Suppressor macrophage treated with lipopolysaccharide for 1 hour (primary cell): ENCODE measurements at places on chromosomes 7 and 10.
A peak's percentile ranks its signal among the peaks of the same experiment; 100 is the strongest.

DNA sequence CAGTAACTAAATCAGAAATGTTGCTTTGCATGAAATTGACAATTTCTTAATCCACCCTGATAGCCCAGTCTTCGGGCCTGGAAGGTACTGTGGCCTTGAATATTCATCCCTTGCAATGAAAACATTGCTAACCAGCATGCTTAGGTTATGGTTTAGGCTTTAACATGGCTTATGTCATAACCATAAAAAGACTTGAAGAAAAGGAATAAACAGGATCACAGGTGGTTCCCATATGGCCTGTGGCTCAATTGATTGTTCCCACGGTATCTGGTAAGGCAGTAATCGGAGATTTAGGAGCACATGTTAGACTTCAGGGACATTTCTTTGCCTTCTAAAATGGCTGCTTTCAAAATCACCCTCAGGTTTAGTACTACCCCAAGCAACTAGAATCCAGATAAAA, 139.5 kb downstream of the ST7 start:
- no peak for DNase-seq

DNA sequence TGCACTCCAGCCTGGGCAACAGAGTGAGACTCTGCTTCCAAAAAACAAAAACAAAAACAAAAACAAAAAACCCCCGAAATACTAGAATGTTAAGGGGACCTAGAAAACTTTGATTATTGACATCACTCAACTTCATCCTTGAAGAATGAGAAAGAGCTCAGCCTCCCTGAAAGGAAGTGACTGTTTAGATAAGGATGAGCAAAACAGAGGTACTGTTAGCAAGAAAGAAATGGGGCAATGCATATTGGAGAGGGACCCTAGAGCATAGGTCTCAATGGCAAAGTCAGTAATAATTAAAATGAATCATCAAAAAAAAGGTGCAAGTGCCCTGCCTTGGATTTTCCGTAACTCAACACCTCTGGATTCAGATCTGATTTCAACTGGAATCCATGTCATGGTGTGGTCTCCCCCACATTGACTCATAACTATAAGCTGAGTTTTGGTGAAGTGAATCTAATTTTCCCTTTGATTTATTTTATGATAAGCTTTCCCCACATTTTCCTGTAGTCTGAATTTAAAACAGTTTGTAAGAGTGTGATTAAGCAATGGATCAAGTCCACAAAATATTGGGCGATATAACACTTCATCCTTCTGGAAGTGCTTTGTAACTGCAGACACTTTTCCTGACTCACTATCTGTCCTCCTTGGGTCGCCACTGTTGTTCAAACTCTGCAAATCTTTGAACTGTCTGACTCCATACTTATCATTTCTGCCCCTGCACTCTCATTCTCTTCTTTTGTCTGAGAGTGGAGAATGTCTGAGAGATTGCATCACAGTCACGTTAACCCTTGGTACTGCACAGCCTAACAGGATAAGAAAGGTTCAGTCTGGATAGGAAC, 224.8 kb upstream of the LYZL1 start:
- DNase-seq = no peak

DNA sequence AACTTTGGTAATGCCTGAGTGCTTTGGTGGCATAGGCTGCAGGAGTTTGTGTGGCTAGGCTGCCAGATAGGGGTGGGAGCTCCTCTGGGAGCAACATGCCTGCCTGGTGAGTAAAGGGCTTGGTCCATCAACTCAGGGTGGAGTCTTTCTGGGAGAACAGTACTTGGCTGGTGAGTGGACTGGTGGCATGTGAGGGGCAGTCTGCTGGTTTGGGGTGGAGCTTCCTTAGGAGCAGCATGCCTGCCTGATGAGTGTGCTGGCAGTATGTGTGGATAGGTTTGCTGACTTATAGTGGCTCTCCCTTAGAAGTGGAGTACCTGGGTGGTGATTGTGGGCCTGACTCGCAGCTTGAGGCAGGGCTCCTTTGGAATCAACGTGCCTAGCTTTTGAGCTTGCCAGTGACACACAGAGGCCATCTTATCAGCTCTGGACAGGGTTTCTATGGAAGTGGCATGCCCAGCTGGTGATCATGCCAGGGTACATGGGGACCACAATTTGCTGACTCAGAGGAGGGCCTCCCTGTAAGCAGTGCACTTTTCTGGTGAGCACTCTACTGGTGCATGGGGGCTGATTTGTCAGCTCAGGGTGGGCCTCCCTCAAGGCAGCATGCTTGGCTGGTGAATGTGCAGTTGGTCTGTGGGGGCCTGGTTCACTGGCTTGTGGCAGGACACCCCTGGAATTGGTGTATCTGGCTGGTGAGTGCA, 35.0 kb upstream of the SRI start:
- DNase-seq = no peak

- no peak for DNase-seq
Measured at GRCh38 chr10:20887706-20888555, 9.2 kb downstream of the NEBL start.

GRCh38 chr7:57071-57470, 135.3 kb upstream of the FAM20C start:
- no peak for DNase-seq

- DNase-seq = no peak
Measured at GRCh38 chr7:130481898-130482297, 10.0 kb upstream of the MEST start.

- no peak for DNase-seq
Measured at GRCh38 chr10:91643700-91644099, 10.8 kb upstream of the PPP1R3C start.

DNA sequence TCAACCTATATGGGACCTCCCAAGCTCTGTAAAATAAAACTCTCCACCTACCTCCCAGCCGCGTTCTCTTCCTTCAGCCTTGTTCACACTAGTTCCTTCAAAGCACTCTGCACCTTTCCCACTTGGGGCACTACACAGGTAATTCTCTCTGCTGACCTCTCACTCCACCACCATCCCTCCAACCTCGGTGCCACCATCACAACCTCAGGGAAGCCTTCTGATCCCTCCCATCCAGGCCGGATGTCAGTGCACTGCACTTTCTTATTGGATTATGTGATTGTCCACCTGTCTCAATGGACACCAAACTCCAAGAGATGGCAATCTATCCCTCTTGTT, 7.0 kb downstream of the LARP4B start:
- DNase-seq = no peak

GRCh38 chr7:26594553-26594952, 269.8 kb downstream of the SKAP2 start:
- DNase-seq = no peak

GRCh38 chr7:47461161-47461560, 120.8 kb downstream of the TNS3 start:
- DNase-seq = no peak

DNA sequence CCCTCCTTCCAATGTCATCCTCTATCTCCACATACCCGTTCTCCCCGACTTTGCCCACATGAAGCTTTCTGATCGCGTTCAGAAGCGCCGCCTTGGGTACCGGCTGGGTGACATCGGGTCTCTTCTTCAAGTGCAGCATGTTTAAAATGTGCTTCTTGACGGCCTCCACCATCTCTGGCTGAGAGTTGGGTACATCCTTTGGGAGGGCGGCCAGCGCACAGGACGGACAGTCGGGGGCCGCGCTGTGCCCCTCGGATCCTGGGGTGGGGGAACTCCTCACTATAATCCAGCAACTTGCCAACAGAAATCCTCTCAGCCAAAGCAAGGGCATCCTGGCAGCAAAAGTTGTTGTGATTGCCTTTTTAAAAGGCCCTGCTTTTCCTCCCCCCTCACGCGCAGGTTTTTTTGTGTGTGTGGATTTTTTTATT, 2.8 kb downstream of the INHBA start:
- no peak for DNase-seq

GRCh38 chr7:34848670-34849069, 188.6 kb downstream of the DPY19L1 start:
- no peak for DNase-seq

GRCh38 chr10:31664803-31665202, 263.8 kb downstream of the ARHGAP12 start:
- DNase-seq = no peak

GRCh38 chr7:100639995-100640516, 1.3 kb downstream of the TFR2 start:
- no peak for DNase-seq

DNA sequence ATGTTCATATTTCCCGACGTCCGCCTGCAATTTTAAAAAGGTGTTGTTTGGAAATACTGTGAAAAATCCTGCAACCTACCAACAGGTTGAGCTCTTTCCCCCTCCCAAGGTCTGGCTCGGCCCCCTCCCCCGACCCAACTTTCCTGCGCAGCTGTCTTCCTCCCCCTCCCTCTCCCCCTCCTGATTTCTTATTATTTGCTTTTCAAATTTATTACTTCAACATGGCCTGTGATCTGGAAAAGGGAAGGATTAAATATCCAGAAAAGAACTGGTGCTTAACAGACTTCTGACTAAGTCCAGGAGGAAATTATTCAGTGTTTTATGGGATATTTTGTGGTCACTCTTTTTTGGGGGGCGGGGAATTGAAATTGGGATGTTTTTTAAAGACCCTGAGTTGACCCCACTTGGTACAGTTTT, 2.4 kb downstream of the ARID5B start:
- no peak for DNase-seq

- no peak for DNase-seq
Measured at GRCh38 chr7:51451751-51452476, 135.3 kb upstream of the COBL start.

DNA sequence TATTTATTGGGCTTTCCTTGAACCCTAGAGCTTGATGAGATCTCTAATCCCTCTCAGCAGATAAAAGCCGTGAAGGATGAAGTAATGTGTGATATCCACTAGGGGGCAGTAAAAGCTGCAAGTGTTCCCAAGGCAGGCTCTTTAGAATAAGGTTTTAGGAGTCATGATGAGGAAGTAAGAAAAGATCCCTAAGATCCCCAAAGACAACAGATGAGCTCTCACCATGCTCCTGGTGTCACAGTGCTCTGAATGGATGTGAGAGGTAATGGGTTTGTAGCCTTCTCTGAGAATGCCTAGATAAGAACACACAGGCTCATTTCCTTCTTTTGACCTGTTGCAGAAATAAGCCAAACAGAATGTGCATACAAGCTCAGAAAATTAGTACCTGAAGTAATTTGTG, 70.4 kb upstream of the ITPRID1 start:
- DNase-seq = peak; percentile 88
